ENCODE measurements at places on chromosomes 2 and 18.

DNA sequence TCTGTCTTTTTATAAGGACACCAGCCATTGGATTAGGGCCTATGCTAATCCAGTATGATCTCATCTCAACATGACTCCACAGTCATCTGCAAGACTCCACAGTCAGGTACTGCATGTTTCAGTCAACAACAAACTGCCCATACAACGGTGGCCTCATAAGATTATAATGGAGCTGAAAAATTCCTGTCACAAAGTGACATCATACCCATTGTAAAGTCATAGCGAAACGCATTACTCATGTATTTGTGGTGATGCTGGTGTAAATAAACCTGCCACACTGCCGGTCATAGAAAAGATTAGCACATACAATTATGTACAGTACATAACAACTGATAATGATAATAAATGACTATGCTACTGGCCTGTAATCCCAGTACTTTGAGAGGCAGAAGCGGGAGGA lies 102.2 kb downstream of the TEX51 start:
- no peak for DNase-seq

DNA sequence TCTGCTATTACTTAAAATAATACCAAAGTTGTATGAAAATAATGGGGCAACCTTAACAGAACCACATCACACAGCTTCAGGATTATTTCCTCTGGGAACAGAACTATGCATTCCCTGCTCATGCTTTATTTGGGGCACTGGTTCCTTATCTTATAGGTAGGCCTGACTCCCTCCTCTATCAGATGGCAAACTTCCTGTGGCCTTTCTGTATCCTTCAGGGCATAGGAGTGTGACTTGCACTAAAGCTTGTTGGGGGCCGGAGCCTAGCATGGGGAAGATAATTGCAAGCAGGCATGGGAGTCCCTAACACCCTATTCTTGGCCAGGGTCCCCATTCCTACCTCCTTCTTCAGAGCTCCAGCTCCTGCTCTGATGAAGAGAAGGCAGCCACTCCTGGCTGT lies 167.2 kb upstream of the SERTAD2 start:
- no peak for DNase-seq

DNA sequence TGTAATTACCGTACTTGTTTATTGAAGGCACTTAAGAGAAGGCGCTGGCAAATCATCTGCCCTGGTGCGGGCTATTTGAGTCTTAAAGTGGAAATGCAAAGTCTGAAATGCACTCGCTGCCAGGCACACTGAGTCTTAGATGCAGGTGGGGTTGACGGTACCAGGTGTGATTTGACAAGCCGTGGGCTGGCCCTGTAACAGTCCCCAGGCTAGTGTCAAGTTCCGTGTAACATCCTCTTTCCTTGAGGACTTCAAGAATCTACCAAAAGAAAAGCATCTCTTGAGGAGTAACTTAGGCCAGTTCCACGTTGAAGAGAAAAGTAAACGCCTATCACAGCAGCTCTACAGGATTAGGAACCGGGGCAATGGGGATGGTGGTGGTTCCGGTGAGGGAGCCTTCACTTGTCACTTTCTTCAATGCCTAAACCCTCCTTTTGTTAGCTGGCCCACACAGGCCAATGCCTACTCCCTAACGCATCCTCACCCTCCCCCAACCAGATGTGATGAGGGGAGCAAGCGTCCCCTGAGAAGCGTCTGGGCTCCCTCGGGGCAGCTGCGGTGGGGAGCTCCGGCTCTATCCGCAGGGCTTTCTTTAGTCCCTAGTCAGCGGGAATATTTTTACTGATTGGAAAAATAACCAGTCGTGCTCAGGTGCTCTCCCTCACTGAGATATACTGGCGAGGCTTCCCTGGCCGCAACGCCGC lies 1.5 kb upstream of the UGP2 start:
- no peak for DNase-seq

GRCh38 chr2:74845217-74845751 lies 11.4 kb downstream of the HK2 start:
- no peak for DNase-seq

- DNase-seq = peak; percentile 55
These were observed 166.8 kb upstream of the ID2 start for GRCh38 chr2:8514796-8515758.

DNA sequence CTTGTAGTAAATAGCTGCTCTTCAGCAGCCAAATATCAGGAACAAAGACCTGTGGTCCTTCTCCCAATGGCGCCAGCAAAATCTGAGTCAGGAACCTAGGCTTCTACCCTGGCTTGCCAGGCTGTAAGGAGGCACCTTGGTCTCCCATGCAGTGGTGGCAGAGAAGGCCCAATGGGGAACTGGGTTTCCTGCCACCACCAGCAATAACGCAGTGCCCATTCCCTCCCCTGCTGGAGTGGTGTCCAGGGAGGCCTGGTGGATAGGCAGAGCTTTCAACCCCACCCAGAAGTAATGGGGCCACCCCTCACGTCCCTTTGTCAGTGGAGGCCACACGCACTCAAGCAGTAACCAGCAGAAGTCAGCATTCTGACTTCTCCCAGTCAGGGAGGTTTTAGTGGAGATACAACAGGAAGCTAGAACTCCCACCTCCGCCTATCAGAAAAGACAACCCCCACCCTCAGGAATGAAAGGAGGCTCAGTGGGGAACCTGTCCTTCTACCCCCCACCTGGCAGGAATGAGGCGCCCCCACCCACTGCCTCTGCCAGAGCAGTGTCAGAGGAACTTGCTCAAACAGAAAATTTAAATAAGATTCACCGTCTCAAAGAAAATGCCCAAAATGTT lies 132.4 kb downstream of the COPS8 start:
- DNase-seq = no peak

- no peak for DNase-seq
These were observed 110.9 kb downstream of the MTCL1 start for GRCh38 chr18:8816220-8816619.

GRCh38 chr18:59200787-59201186 lies 19.2 kb upstream of the GRP start:
- no peak for DNase-seq

DNA sequence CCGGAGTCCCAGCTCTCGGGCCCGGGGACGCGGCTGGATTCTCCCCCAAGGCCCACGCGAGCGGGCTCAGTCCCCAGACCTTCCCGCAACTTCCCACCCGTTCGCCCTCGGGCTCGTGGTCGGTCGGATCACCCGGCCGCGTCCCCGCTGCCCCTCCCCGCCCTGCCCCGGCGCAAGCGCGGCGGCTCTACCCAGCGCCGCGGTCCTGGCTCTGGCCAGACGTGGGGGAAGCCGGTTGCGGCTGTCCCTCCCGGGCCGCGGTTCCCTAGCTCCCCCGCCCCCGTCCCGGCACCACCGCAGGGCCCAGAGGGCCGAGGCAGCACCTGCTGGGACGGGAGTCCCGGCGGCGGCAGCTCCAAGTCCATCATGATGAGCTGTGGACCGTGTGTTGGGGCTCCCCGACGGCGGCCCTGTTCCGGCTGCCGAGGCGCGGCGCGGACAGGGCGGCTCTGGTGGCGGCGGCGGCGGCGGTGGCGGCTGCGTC lies 276 bp downstream of the NFE2L2 start:
- DNase-seq = no peak

- DNase-seq = no peak
These were observed 303.6 kb downstream of the CELF4 start for GRCh38 chr18:37261988-37262387.

DNA sequence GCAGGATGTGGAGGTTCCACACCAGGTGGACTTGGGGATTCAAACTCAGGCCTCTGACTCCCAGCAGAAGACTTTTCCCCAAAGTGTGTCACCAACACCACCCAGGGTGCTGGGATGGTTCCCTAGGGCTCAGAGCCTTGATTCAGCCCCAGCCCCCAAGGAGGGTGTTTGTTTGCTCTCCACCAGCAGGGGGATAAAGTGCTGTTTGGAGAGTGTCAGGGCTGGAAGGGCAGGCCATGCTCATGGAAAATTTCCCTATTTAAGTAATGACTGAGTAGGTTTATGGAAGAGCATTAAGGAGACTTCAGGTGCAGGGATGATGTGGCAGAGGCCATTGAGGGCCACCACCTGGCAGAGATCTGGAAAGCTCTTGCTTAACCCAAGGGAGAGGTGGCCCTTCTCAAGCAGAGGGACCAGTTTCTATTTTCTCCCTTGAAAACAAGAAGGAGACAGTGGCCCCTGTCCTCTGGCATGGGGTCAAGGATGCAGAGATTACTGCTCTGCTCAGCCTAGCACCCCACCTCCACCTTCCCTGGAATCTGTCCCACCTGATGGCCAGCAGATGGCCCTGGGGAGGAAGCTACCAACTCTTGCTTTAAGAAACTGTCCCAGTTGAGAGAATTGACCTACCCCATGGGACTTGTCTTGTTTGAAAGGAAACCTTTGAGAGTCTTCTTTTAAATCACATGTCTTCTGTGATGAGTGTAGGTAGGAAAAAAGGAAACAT lies 122.1 kb downstream of the ACOXL start:
- no peak for DNase-seq

GRCh38 chr18:6807515-6808257 lies 78.2 kb downstream of the ARHGAP28 start:
- DNase-seq = no peak

GRCh38 chr2:177618255-177619253 lies 226.0 kb downstream of the AGPS start:
- peak; percentile 89 for DNase-seq

DNA sequence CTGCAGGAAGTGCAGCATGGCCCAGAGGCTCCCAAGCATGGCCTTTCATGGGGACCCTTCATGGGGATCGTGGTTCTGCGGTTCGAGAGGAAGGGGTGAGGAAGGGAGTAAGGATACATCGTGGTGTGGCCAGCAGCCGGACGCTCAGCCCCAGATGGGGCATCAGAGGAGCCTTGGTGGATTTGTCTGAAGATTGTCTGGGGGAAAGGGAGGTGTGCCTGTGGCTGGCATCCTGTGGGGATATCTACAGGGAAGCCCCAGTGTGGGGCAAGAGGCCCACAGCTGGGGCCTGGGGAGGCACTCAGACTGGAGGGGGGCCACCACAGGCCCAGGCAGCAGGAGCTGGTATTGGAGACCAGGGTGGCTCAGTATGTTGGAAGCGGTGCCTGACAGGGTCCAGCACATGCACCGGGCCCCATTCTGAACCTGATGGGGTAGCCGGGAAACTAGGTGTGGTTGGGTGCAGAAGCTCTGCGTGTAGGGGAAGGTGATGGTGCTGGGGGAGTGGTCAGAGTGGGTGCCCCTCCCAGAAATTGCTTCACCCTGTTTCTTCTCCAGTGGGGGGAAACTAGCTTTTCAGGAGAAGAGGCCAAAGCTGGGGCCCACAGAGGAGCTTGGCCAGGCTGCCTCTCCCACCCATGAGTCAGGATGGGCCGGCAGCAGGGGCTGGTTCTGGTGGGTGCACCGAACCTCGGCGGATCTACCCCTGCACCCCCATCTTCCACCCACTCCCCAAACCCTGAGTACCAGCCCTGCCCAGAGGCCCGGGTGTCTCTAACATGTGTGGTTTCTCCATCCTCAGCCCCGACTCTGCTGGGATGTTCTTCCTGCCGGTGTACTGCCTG lies 274.4 kb upstream of the HDAC4 start:
- DNase-seq = no peak

- DNase-seq = no peak
These were observed 132.7 kb downstream of the TSN start for GRCh38 chr2:121888189-121888557.

DNA sequence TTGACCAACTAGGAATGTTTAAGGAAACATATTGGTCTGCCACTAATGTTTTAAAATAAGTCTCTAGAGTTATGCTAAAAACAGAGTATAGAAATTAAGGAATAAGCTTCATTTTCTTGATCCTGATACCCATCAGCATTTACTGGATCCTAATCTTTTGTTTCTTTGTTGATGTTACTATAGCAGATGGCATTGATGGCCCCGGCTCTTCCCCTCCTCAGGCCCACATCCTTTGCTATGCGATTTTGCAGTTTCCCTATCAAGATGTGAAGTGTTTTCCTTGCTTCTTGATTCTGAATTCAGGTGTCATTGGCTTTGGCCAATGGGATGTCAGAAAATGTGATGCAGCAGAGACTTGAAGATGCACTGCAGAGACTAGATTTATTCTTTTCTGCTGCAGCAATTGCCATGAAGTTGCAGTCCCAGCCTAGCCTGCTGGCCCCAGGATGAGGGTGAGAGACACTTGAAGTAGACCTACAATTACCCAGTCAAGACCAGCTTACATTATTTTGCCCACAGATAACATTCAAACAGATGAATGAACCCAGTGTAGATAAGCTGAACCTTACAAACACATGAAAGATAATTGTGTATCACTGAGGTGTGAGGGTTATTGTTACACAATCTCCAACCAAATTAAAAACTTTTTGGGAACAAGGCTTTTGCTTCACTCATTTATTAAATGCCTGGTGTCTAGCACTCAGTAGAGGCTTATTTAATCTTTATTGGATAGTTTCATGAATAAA lies 115.2 kb upstream of the ITGA4 start:
- DNase-seq = no peak

- no peak for DNase-seq
These were observed 5.9 kb downstream of the ROCK2 start for GRCh38 chr2:11338580-11338979.

DNA sequence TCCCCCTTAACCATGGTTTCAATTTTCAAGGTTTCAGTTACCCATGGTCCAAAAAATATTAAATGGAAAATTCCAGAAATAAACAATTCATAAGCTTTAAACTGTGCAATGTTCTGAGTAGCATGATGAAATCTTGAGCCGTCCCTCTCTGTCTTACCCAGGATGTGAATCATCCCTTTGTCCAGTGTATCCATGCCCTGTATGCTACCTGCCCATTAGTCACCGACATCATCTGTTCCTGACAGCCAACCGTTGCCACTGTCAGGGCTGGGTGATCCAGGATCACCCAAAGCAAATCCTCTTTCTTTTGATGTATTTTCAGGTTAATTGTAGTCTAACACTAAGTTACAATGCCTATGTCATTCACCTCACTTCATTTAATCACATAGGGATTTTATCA lies 15.7 kb upstream of the OLA1 start:
- no peak for DNase-seq

- DNase-seq = no peak
These were observed 17.9 kb downstream of the ITGAV start for GRCh38 chr2:186607660-186608324.

GRCh38 chr2:54000122-54000521 lies 29.3 kb upstream of the PSME4 start:
- DNase-seq = no peak

DNA sequence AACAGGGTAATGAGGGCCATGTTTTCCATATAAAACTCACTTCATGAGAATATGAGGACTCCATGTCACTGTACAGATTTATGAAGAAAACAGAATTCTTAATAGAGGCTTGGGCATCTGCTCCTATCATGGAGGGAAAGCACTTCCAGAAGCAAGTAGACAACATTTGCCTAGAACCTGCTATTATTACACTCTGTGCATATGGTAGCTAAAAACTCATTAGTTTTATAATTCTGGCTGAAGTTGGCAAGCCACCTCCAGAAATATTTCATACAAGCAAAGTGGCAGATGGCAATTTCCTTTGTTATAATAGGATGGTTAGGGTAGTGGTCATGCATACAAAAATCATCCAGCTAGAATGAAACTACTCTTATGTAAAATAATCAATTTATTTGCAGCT lies 65.8 kb upstream of the TLK1 start:
- DNase-seq = no peak

- DNase-seq = no peak
These were observed 36.5 kb upstream of the CYTIP start for GRCh38 chr2:157480182-157480961.

Data from effector memory CD4-positive, alpha-beta T cell (primary cell).